Choroid plexus epithelial cell (primary cell): ENCODE measurements at places on chromosomes 3 and 15.

GRCh38 chr3:187145149-187145895 is 6.0 kb upstream of the RPL39L start:
- no peak for DNase-seq

- DNase-seq = no peak
Observed at GRCh38 chr3:128922804-128923459, 43.5 kb downstream of the ACAD9 start.

DNA sequence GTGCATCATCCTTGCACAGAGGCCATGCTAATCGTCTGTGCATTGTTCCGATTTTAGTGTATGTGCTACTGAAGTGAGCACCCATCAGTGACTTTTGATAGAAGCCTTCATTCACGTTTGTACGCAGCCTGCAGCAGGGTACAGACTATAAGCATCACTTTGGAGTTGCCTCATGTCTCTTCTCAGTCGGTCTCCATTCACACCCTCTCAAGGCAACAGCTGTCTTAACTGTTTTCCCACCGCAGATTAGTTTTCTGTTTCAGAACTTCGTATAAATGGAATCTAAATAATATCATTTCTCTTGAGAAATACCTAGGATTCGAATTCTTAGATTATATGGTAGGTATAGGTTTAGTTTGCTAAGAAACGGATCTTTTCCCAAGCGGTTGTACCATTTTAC is 143.2 kb downstream of the KLHL25 start:
- DNase-seq = no peak

GRCh38 chr15:85443593-85444087 is 63.2 kb downstream of the AKAP13 start:
- peak; percentile 70 for DNase-seq

DNA sequence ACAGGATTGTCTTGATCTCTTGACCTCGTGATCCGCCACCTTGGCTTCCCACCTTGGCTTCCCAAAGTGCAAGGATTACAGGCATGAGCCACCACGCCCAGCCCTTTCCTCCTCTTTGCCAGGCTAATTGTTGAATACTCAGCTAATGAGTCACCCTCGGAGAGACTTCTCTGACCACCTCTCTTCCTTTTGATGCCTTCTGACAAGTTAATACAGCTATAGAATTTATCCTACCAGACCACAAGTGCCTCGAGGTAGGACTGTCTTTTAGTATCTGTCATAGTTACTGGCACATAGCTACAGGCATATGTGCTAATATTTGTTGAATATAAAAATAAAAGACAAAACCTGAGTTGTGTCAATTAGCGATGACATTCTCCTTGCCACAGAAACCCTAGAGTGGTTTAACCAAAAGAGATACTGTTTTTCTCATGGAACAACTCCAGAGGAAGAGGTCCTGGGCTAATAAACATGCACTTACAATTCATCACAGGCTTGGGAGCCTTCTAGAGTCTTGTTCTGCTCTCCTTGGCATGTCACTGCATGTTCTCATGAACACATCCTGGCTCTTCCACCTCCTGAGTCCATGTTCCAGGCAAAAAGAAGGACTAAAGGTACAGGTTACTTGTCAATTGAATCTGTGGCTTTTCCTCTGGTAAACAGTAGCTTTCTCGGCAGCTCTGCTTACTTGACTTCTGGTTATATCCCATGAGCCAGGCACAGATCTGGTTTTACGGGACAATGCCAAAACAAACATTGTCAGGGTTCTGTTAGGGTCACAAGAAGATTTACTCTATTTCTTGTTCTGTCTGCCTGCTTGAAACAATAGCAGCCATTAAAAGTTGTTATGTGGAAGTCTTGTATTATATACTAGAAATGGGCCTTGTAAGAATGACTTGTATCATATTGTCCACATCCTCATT is 332.3 kb downstream of the THSD4 start:
- DNase-seq = peak; percentile 51

DNA sequence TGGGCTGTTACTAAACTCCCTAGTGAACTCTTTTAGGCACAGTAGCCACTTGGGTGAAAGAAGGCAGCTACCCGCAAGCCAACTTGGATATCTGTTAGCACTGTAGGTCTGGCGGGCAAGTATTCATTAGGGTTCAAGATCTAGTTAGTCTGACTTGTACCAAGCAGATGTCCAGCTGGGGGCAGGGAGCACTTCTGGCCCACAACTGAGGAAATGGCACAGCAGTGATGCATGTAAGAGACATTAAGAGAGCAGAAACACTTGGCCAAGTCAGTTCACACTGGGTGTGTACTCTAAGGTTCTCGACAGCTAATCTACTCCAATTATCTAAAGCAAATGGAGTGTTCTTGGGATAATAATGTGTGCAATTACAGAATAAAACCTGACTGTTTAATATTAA is 131.7 kb downstream of the CTNNB1 start:
- DNase-seq = no peak

GRCh38 chr3:3665961-3666640 is 133.1 kb upstream of the LRRN1 start:
- DNase-seq = no peak

DNA sequence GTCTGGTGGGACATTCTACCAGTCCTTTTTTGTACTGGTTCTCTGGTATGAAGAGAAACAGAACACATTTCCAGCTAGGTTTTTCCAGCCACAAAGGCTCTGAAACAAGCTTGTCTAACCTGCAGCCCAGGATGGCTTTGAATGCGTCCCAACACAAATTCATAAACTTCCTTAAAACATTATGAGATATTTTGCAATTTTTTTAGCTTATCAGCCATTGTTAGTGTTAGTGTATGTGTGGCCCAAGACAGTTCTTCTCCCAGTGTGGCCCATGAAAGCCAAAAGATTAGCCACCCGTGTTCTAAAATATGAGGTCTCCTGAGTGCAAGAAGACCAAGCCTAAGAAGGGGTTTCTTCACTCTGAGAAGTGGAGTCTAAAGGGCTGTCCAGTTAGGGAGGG is 18.4 kb upstream of the TIMP4 start:
- no peak for DNase-seq

GRCh38 chr3:172800156-172800555 is 49.6 kb downstream of the ECT2 start:
- DNase-seq = no peak

- DNase-seq = no peak
Observed at GRCh38 chr3:65548848-65549625, 489.7 kb downstream of the MAGI1 start.

DNA sequence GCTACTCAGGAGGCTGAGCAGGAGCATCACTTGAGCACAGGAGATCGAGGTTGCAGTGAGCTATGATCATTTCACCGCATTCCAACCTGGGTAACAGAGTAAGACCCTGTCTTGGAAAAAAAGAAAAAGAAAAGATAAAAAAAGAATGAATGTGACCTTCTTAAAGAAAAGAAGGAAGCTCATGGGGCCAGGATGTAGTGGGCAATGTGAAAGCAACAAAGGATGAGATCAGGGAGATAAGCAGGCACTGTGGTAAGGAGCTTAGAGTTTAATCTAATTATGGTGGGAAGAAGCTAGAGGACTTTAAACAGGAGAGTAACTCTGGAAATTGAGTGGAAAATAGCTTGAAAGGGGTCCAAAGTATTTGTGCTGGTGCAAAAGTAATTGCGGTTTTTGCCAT is 231.6 kb upstream of the UBE2E2 start:
- DNase-seq = no peak

GRCh38 chr3:128281461-128282367 is 128.4 kb downstream of the EEFSEC start:
- no peak for DNase-seq

DNA sequence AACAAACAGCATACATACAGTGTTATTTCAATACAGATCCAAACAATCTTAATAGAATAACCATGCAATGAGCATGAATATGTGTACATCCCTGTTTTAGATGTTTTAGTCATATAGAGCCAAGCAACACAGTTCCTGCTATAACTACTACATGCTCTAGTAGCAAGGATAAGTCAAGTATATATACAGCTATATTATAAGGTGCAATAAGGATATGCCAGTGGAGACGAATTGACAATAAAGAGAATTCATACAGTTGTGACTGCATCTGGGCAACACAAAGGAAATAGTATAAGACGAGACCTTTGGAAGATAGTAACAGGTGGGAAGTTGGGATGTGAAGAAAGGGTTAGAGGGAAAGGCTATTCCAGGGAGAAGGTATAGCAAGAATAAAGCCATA is 103.4 kb downstream of the TPRG1 start:
- no peak for DNase-seq

GRCh38 chr3:4780545-4780957 is 198.7 kb upstream of the BHLHE40 start:
- no peak for DNase-seq

DNA sequence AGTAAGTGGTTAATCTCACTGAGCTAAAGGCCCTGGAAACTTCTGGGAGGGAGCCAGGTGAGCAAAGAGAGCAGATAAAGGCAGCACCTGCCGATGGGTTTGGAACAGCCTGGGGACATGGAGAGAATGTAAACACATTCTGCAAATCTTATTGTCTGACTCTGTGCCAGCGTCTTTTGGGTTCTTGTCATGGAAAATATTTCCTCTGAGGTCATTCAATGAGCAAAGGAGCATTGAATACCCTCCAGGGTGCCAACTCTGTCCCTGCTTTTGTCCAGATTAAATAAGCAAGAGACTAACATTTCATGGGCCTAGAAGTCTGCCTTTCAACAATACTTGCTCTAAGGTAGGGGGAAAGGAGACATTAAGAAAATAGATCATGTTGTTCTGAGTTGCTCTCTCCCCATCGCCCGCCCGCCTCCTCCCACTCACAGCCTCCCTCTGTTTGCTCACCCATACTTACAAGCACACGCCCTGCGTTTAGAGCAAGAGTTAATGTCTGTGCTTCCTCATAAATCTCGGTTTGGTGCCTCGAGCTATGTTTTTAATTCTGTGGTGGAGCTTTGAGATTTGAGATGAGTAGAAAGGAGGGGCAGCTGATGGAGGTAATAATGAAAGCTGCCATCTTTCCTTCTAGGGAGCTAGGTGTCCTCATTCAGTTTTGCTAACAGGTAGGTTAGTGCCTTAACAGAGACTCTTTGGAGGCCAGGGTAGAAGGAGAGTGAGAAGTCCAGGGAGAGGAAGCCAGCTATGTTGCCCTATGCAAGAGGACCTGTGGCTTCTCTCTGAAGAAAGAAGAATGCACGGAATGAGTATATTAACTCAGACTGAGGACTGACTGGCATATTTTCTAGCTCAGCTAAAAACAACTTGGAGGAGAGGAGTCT is 132.9 kb downstream of the TPRG1 start:
- peak; percentile 17 for DNase-seq

- no peak for DNase-seq
Observed at GRCh38 chr15:33344530-33344929, 33.8 kb downstream of the RYR3 start.

- no peak for DNase-seq
Observed at GRCh38 chr15:44909423-44909822, 47.1 kb upstream of the TERB2 start.

- DNase-seq = peak; percentile 64
Observed at GRCh38 chr3:189629803-189630455, 1.3 kb upstream of the TP63 start.

- DNase-seq = no peak
Observed at GRCh38 chr15:63255489-63255990, 21.9 kb upstream of the APH1B start.

DNA sequence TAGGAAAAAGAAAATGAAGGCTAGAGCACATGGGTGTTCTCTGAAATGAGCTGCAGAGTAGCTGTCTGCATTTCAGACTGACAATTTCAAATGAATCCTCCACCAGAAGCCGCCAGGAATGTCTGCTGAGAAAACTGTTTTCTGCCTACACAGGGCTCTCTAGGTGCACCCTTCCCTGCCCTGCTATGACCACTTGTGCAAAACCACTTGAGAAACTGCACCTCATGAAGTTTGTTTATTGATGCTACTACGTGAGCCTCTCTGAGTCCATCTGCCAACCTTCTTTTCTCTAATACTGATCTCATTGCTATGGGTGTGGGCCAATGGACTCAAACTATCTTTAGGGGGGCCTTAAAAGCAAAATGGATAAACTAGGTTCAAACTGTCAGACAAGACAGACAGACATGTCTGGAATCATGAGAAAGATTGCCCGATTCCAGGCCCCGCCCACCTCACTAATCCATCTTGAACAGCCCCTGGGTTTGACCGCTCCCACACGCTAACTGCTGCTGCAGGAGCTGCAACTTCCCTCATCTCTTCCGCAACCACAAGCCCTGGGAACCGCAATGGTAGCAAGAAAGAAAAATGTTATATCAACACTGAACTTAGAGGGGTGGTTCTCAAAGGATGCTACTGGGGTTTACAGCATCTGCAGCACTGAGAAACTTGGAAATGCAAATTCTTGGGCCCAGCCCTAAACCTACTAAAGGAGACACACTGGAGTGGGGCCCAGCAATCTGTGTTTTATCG is 9.0 kb upstream of the CD47 start:
- no peak for DNase-seq

DNA sequence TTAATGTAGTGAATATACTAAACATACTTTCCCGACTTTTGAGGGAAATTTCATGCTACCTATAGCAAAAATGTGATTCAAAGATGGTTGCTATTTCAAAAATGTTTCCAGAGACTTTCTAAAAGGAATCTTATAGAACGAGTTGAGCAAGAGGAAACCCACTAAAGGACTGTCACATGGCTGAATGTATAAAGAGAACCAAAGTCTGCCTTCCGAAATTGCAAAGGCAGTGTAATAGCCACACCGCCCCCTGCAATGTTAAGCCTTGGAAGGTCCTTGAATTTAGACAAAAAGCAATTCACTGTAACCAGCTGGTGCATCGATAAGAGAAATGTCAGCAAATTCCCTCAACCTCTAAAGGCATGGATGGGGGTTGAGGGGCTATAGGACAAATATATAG is 142.8 kb downstream of the CHL1 start:
- DNase-seq = no peak

DNA sequence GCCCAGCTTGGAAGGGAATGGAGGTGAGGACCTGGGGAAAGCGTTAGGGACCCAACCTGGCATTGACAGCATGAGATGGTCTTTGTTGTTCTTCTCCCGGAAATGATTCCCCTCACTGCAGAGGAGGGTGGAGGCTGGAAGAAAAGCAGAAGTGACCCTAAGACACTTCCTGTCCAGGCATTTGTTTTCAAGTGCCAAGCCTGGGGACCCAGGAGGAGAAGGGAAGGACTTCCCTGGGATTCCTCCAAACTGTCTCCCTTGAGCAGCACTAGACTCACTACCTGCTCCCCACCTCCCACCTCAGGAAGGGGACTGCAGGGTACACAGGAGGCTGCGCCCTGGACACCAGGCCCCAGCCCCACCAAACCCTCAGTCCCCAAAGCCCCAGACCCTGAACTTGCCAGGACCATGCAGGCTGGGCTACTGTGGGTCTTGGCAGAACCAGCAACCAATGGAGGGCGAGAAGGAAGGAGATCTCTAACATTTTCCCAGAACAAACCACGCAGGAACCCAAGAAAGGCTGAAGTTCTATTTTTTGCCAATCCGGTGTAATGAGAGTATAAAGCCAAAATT is 9.8 kb upstream of the VIPR1 start:
- no peak for DNase-seq

DNA sequence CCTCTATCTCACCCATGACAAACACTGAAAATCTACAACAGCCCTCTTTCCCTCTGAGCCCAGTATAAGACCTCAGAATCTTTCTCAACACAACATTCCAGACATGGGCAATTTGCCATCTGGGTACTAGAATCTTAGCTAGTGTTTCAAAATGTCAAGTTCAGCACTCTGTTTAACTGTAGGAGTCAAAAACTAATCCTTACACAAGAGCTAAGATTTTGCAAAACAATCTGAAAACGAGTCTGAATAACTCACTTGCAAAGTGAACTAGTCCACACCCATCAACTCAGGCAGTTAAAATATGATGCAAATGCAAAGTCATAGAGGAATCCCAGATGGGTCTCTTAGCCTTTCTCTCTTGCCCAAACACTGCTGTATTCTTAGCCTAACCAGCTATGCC is 67.8 kb downstream of the GPR176 start:
- DNase-seq = peak; percentile 88
